ENCODE measurements at places on chromosomes 12 and 14.

DNA sequence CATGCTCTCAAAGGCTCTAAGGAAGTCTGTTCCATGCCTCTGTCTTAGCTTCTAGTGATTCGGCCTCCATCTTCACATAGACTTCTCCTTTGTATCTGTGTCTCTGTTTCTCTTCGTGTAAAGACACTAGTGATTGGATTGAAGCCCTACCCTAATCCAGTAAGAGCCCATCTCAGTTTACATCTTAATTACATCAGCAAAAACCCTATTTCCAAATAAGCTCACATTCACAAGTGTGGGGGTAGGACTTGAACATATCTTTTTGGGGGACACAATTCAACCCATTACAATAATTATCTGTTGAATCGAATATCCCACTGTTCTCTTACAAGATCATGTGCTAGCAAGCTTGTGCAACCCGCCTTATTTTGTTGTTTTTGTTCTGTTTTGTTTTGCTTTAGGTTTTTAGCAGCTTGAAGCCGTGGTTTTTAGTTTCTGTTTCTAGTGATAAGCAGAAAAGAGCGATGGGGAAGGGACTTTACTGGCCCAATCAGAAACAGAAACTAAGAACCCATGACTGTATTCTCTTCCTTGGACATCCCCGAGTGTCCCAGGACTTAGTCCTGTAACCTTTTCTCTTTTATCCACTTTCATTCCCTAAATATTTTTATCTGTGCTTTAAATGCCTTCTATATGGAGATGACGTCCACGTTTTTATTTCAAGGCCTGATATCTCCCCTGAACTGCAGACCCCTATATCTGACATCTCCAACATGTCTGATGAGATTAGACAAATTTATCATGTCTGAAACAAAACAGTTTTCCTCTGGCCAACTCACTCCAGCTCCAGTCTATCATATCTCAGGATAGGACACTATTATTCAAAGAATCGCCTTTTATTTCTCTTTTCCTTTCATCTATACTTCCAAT is 353.0 kb downstream of the CCDC91 start:
- no peak for DNase-seq

GRCh38 chr12:47781479-47782371 is 8.7 kb downstream of the SLC48A1 start:
- no peak for DNase-seq

- DNase-seq = no peak
These were observed 105.8 kb downstream of the SPTSSA start for GRCh38 chr14:34356264-34356654.

DNA sequence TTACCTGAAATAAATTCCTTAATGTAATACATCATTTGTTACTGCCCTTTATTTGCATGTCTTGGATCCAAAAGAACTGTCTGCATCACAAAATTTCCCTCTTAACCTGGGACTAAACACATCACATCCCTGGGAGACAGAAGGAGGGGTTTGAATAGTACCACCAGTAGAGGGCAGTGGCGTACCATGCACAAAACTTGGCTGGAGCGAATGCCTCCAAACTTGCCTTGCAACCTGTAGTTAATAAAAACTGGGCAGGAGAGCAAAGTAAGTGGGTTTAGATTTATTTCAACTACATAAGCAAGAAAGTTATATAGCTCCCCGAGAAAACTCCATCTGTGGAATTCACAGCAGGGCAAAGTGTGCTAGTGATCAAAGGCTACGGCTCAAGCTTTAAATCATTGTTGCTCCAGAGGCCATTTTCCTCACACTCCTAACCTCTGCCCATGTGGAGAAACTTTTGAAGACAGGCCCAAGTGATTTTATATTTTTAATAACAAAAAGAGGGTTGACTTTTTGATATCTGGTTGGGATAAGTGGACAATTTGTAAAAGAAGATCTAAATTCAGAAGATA is 1176.7 kb upstream of the SEL1L start:
- no peak for DNase-seq

DNA sequence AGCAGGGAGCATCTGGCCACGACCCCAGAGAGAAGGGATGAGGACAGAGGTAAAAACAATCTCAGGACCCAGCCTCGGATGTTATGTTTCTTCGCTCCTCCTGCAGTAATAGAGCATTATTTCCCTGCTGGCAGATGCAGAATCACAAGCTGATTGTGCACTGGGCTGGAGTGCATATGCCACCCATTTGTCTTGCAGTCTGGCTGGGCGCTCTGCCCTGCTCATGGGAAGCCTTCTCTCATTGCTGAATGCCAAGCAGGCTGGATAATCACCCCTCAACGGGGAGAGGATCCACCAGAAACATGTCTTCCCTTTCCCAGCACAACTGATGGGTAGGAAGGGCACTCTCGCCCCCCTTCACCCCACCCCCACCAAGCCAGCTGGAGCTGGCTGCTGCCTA is 8.5 kb upstream of the VASH1 start:
- DNase-seq = no peak

DNA sequence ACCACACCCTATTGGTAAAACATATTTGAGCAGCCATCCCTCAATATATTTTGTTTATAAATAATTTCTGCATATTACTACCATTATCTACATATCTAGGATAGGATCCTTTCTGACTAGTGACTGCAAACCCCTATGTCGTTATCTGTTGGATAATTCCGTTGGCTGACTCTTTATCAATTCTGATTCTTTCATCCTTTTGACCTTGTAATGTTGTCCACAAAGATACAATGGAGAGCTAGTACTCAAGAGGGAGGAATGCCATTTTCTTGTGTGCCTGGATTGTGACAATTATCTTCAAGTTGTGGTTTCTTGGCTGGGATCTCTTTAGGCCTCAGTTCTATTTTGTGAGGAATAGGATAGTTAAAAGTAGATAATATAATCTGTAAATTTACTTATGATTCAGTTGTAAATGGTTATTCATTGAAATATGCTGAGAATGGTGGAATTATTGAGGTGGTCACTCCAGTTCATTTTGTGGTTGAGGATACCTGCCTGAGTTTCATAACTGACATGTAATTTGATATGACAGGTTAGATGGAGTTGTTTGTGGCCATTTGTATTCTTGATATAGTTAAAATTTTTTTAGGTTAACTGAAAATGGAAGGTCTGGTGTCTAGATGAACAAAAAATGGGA is 10.1 kb downstream of the CHST11 start:
- DNase-seq = no peak

DNA sequence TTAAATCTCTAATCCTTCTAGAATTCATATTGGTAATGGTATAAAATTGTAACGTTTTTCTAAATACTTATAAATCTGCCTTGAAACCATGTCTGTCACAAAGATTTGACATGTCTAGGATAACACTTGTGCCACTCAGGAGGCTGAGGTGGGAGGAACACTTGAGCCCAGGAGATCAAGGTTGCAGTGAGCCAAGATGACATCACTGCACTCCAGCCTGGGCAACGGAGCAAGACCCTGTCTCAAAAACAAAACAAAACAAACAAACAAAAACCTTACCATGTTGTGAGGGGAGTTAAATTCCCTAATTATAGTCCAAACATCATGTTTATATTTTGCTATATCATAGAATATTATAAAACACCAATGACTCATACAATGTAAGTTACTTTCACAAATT is 317.5 kb upstream of the SOX5 start:
- DNase-seq = no peak

- no peak for DNase-seq
These were observed 4.4 kb upstream of the MYBPC1 start for GRCh38 chr12:101590383-101590782.

GRCh38 chr14:31269634-31270195 is 62.1 kb upstream of the HECTD1 start:
- DNase-seq = no peak

- no peak for DNase-seq
These were observed 79.6 kb downstream of the OTX2 start for GRCh38 chr14:56730538-56731145.

DNA sequence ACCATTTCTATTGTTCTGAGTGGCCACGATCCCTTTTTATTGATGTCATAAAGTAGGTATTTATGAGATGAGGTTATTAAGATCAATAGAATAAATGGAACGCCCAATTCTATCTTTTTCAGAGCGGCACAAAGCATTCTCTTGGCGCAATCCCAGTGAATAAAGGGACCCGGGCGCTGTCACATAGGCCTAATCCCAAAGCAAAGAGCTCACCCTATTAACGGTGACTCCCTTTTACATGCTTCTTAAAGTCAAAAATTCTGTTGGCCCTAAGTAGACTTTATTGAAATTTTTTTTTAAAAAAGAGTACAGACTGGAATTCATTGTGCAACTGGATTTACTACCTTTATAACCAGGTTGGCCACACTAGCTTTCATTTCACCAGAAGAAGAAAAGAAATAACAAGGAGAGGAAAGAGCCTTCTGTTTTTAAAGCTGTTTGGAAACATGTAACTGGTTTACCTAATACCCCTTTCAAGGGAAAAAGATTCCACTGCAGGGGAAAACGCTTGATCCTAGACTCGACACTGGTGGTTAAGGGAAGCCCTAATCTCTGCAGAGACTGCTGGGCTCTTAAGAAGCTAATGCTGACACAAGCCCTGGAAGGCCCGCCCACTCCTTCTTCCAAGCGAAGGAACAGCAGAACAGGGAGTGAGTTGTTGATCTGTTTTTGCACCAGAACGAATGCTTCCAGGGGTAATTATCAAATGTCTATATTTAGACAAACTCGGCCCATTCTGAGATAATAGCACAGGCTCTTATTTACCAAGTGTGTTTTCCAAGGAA is 381.2 kb downstream of the BCL11B start:
- no peak for DNase-seq

DNA sequence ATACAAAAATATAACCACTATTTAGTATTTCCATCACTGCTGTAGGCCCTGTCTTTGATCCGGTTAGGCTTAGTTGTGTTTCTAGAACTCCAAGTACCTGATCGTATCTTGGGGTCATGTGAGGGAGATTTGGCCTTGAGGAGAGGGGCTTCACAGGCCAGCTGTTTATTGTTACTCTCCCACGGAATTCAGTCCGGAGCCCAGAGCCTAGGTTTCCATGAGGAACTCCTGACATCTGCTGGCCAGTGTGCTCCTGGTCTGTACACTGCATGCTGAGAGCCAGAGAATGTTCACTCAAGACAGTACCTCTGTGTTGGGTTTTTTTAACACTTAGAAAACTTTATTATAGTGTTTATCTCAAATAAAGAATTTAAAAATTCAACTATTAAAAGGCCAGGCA is 341.0 kb upstream of the TMEM132C start:
- DNase-seq = no peak

- DNase-seq = no peak
These were observed 38.0 kb downstream of the BTG1 start for GRCh38 chr12:92107621-92108131.

DNA sequence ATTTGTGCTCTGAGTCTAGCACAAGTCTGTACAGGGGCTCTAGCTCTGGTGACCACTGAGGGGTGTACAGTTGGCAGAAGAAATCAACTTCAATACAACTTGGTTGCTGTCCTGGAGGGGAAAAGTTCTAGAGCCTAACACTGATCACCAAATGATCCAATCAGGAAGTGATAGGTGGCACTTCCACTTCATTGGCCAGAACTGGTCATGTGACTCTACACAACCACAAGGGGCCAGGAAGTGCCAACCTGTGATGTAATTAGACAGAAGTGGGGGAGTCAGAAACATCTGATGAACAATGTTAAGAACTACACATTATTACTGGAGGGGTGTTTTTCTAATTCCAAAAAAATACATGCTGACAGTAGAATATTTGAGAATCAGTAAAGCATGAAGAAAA is 401.6 kb downstream of the VRK1 start:
- DNase-seq = no peak

- no peak for DNase-seq
These were observed 5.4 kb downstream of the SAMD4A start for GRCh38 chr14:54572316-54572715.

DNA sequence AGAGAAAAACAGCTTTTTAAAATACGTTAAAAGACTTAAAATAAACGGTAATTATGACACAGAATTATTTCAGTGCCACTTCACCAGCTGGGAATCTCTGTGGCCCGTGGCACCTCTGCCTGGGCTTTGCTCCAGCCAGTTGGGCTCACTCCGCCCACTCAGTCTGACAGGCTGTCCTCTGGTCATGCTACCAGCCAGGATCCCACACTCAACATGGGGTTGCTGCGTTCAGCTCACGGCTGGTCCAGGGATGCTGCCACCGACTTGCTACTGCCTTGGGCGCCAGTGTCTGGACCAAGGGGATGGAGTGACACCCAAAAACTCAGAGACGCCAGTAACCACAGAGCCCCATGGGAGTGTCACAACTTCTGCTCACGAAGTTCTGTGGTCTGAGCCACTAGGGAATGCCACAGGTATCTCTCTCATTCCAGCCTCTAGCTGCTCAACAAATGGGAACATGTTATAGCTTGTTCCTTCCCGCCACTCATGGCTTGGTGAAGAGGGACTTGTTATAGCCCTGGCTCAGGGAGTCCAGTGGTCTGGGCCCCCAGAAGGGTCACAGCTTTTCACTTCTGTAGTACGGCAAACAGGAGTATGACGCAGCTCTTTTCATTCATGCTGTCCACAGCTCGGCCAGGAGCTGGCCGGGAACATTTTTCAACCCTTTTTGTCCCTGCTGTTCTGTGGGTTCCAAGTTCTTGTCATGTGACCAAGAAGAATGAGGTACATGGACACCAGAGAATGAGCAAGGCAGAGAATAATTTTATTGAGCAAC is 23.4 kb upstream of the ATXN7L3B start:
- DNase-seq = no peak

GRCh38 chr12:68620519-68621471 is 10.1 kb downstream of the RAP1B start:
- no peak for DNase-seq

DNA sequence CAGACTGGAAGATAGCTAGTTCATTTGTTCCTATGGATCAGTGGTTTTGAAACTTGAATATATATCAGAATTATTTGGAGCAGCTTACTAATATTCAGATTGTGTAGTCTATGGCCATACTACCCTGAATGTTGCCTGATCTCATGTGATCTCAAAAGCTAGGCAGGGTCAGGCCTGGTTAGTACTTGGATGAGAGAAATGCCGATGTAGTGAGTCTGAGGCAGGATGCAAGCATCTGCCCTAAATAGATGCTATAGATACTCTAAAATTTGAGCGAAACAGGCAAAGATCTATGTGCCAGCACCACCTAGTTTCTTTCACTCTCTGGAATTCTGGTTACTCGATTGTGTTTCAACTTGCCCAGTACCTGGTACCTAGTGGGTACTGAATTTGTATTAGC is 40.9 kb downstream of the FRMD6 start:
- no peak for DNase-seq

DNA sequence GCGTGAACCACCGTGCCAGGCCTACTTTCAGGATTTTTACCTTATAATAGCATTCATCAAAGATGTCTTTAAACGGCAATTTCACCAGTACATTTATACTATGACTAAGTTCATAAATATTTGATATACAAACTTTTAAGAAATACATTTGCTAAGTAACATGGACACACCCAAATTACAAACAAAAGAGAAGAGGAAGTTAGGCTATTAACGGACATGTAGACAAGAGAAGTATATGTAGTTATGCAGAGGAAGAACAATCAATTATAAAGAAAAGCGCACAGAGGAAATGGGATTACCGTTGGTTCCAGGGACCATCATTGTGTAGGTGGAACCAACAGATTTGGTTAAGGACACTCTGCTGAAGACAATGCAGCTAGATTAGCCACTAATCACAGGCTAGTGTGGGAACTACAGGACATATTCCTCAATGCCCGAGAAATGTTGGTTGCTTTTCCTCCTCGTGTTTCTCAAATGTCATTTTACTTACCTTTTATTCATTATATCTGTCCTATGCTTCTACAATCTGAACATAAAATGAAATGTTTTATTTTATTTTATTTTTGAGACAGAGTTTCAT is 24.0 kb upstream of the PKP2 start:
- DNase-seq = no peak

- DNase-seq = no peak
These were observed 23.3 kb downstream of the LRTM2 start for GRCh38 chr12:1843641-1844005.

- DNase-seq = no peak
These were observed 52.6 kb upstream of the STRN3 start for GRCh38 chr14:31078766-31079165.

Measured in activated T-cell treated with anti-CD3 and anti-CD28 coated beads, Interleukin-2, amount 50 U/mL, for 1 hour (primary cell).